ENCODE measurements at places on chromosomes 1 and 21.

DNA sequence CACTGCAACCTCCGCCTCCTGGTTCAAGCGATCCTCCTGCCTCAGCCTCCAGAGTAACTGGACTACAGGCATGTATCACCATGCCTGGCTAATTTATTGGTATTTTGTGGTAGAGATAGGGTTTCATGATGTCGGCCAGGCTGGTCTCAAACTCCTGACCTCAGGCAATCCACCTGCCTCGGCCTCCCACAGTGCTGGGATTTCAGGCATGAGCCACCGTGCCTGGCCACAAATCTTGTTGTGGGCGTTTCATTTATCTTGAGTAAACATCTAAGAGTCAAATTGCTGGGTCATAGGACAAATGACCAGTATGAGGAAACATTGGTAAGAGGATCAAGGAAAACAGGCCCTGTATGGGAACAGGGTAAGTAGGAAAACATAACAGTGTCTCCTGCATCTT lies 17.9 kb downstream of the TMEM200B start:
- DNase-seq, result no peak

GRCh38 chr1:206556750-206557635 lies 49.7 kb downstream of the RASSF5 start:
- DNase-seq, result peak; percentile 67

GRCh38 chr1:91804546-91805023 lies 81.4 kb downstream of the TGFBR3 start:
- DNase-seq, result peak; percentile 39

- DNase-seq, result no peak
Measured at GRCh38 chr21:21606041-21606440, 607.8 kb downstream of the NCAM2 start.

GRCh38 chr1:62229468-62229867 lies 34.8 kb downstream of the L1TD1 start:
- DNase-seq, result no peak

DNA sequence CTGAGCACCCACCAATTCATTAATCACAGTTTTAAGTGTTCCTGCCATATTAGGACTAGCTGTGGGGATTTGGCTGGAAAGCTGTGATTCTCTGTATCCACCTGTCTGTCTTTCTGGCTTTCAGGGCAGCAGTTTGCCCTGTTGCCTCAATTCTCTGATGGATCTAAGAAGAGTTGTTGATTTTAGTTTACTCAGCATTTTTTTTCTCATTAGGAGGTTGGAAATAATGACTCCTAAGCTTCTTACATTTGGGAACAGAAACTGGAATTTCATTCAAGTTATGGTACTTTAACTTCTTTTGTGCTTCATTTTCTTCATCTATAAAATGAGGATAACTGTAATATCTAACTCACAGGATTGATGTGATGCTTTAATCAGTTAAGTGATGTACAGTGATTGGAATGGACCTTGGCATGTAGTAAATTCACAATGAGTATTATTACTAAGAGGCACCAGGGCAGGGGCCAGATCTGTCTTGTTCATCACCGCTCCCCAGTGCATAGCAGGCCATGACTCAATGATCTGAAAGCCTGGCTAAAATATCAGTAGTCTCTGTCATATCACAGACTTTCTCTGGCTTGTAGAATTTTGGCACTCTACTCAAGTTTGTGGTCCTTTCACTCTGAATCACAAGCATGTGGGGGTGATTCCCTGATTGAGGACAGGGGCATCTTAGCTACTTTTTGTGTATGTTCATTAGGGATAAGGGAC lies 51.4 kb upstream of the GREM2 start:
- DNase-seq, result no peak

GRCh38 chr21:34590520-34590919 lies 24.4 kb downstream of the RCAN1 start:
- no peak for DNase-seq

GRCh38 chr1:180266275-180267210 lies 36.5 kb downstream of the LHX4 start:
- DNase-seq, result no peak

DNA sequence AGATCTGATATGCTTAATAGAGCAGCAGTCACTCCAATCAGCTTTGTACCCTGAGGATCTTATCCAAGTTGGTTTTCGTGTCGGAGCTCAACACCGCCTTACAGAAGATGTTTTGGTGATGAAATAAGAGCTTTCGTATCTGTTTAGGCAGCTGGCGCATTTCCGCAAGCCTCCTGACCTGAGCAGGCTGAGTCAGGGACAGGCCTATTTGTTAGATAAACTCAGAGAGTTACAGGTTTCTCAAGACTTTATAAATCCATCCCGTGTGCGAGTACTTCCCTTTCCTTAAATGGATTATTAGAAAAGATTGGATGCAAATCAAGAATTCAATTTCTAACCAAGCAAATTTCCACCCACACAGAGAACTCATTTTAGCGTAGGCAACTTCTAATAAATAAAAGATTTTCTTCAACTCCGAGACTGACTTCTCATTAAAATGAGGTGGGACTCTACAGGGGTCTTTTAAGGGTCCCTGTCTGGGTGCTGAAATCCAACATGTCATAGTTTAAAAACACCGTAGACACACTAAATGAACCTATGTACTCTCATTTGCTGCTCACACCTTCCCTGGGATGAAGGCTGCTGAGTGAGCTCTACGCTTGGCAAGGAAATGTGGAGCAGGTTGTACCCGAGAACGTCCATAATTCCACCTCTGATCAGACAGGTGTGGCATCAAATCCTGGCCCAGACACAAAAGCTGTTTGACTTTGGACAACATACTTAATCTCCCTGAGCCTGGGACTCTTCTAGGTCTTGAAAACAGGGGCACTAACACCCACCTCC lies 106.9 kb upstream of the F3 start:
- DNase-seq, result no peak

GRCh38 chr1:210688512-210689234 lies 360.0 kb downstream of the HHAT start:
- no peak for DNase-seq
